HT1080 (cell line): ENCODE measurements at places on chromosomes 3 and 15.

DNA sequence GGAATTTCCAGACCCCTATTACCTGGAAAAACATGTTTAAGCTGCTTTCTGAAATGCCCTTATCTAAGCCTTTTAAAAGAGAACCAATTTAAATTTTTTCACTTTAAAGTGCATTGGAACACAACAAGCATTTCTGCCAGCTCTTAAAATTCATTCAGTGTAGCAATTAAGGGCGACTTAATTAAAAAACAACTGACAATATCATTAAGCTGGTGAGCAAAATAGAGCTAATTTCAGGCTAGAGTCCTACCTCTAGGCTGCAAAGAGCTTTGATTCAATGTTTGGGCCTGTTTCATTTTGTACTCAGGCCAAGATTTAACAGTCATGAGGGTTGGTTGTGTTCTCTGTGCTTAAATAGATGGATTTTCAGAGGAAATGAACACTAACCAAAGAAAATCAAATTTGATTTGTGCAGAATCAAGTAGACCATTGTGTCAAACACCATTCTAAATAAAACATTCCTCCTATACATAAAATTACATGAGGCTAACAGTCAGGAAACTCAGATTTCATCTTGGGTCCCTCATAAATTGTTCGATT is 114.6 kb downstream of the TMEM108 start:
- DNase-seq = no peak

GRCh38 chr3:57803647-57804081 is 47.6 kb downstream of the SLMAP start:
- peak; percentile 97 for DNase-seq

DNA sequence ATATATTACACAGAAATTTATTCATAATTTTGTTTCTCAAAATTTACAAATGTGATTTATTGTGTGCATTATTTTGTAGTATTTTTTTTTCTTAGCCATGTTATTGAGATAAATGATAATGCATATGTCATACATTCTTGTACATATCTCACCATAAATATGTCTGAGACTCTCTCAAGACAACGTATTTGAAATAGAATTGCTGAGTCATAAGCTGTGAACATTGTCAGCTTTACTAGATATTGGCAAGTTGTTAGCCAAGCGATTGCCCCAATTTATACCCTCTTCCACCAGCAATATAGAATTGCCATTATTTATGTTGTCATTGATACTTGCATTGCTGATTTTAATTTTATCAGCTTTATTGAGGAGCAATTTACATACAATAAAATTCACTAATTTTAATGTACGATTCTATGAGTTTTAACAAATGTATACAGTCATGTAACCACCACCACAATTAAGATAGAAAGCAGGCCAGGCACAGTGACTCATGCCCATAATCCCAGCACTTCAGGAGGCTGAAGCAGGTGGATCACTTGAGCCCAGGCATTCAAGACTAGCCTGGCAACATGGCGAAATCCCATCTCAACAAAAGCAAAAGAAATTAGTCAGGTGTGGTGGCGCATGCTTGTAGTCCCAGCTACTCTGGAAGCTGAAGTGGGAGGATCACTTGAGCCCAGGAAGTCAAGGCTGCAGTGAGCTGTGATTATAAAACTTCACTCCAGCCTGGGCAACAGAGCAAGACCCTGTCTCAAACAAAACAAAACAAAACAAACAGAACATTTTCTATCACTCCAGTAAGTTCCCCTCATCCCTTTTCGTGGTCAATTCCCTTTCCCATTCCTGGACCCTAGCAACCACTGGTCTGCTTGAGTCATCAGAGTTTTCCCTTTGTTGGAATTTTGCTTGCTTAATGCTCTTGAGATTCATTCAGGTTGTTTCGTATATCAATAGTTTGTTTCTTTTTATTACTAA is 373.1 kb downstream of the MFSD1 start:
- DNase-seq = peak; percentile 93

- no peak for DNase-seq
These were observed 84.7 kb downstream of the SCN11A start for GRCh38 chr3:38966811-38967692.

GRCh38 chr3:105518203-105518602 is 151.5 kb downstream of the ALCAM start:
- no peak for DNase-seq

GRCh38 chr15:100616700-100617099 is 14.3 kb downstream of the ASB7 start:
- no peak for DNase-seq

GRCh38 chr3:128994581-128995546 is 988 bp upstream of the CFAP92 start:
- DNase-seq = no peak
